ENCODE measurements at places on chromosomes 6 and 20. TPM values are rescaled to one million over a fixed set of nuclear protein-coding genes. Genes with fewer than 3 reads are reported as not detected.

PNPLA1 gene
- total RNA-seq: not detected

OR2B6 gene
- not detected for total RNA-seq

ETV7 gene
- 4.6 TPM for total RNA-seq

DNA sequence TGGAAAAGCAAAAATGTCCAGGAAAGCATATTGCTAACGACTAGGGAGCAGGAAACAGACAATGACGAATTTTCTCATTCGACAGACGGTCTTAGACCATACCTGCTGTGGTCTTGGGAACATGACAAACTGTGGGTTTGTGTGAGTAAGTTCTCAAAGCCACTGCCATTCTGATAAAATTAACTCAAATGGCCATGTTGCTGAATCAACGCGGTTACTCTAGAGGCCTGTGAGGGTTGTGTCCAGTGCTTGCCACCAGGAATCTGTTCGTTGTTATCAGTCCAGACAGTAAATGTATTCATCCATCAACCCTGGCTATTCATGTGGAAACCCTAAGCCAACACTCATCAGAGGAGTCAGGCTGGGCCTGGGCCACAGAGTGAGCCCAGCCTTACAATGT is 124.3 kb downstream of the MYLK4 start:
- H3K4me1 ChIP-seq: peaks cover 4% of the 10 kb centered on the region
- H3K36me3 ChIP-seq: no peaks in the 10 kb centered on the region
- H3K27ac ChIP-seq: no peak overlapping the region
- no peak for DNase-seq
- no peak overlapping the region for H3K4me3 ChIP-seq

DNA sequence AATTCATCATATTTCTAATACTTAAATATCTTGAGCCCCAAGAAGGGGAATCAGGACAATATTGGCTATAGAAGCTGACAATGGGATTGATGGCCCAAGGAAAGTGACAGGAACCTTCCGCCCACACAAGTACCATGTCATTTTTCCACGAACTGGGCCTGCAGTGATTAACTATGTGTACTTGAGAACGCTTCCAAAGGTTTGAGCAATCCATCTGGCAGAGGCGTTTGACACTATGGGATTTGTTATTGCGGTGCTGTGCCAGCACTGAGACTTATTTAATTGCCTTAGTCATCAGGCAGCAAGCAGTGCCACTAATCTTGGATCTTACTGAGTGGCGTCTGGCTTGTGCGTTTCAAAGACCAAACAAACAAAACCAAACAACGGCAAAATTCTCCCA is 135.6 kb upstream of the UST start:
- no peaks in the 10 kb centered on the region for H3K36me3 ChIP-seq
- no peaks in the 10 kb centered on the region for H3K4me1 ChIP-seq
- H3K27ac ChIP-seq: no peak overlapping the region
- DNase-seq: no peak
- H3K27me3 ChIP-seq: no peaks in the 10 kb centered on the region
- H3K4me3 ChIP-seq: no peak overlapping the region

- H3K4me1 ChIP-seq: peaks cover 53% of the 10 kb centered on the region
- peaks cover 59% of the 10 kb centered on the region for H3K36me3 ChIP-seq
- H3K27ac ChIP-seq: peak overlapping the region; percentile 92
- peak; percentile 68 for DNase-seq
- peak overlapping the region; percentile 86 for H3K4me3 ChIP-seq
These were observed 1.5 kb downstream of the DEK start for GRCh38 chr6:18262702-18263417.

DNA sequence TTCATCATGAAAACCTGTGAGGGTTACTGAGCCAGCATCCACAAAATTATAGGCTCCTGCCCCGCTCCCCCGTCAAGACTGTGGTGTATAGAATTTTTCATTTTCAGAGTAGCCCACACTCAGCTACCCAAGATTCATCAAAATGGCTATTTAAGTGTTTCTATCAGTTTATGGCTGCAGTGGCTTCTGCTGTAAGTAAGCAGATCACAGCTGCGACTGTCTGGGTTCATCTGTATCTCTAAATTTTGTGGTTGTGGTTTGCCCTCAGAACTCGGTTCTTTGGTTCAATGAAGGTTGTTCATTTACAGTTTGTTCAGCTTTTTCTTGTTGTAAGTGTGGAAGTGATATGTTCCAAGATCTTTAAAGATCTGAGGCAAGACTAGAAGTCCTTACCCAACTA is 284.2 kb downstream of the DOK5 start:
- no peak overlapping the region for H3K4me3 ChIP-seq
- H3K36me3 ChIP-seq: no peaks in the 10 kb centered on the region
- no peak overlapping the region for H3K27ac ChIP-seq
- no peaks in the 10 kb centered on the region for H3K4me1 ChIP-seq
- DNase-seq: no peak

- no peak overlapping the region for H3K4me3 ChIP-seq
- no peaks in the 10 kb centered on the region for H3K27me3 ChIP-seq
- H3K27ac ChIP-seq: peak overlapping the region; percentile 27
- no peak for DNase-seq
These were observed 9.1 kb upstream of the RPL7L1 start for GRCh38 chr6:42870145-42870936.

GRCh38 chr20:34781220-34781619 is 44.2 kb downstream of the NCOA6 start:
- H3K4me3 ChIP-seq: no peak overlapping the region
- no peak for DNase-seq
- H3K27me3 ChIP-seq: no peaks in the 10 kb centered on the region
- H3K36me3 ChIP-seq: peaks cover 11% of the 10 kb centered on the region
- peaks cover 4% of the 10 kb centered on the region for H3K4me1 ChIP-seq
- H3K27ac ChIP-seq: no peak overlapping the region

GRCh38 chr6:63817492-63818050 is 182.0 kb downstream of the PHF3 start:
- peaks cover 3% of the 10 kb centered on the region for H3K27me3 ChIP-seq
- no peak overlapping the region for H3K4me3 ChIP-seq
- no peak for DNase-seq
- no peaks in the 10 kb centered on the region for H3K36me3 ChIP-seq

GRCh38 chr20:37992802-37993409 is 40.4 kb downstream of the TTI1 start:
- no peak overlapping the region for H3K4me3 ChIP-seq
- H3K27me3 ChIP-seq: no peaks in the 10 kb centered on the region
- peaks cover 51% of the 10 kb centered on the region for H3K36me3 ChIP-seq
- DNase-seq: peak; percentile 55
- H3K4me1 ChIP-seq: peaks cover 37% of the 10 kb centered on the region
